ENCODE measurements at places on chromosomes 12 and 14.

DNA sequence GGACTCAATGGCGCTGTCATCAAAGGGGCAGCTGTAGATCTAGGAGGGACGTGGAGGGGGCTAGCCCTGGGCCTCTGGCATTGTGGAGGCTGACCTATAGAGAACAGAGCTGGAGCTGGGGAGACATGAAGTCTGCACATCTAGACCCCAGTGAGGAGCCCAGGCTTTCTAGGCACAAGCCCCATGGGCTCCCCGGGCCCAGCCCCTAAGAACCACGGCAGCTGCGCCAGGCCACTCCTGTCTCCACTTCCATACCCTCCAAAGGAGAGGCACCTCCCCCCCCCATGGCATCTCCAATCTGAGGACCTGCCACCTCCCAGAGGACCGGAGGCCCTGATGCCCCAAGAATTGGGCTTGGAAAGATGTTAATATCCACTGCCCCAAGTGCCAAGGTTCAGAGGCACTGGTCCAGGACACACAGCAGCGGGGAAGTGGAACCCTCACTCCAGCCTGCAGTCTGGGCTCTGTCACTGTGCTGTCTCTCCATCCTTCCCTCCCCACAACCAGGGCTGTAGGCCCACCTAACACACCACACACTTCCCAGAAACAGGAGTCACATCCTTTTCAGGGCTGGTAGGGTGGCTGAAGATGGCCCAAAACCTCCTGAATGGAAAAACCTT, 4.5 kb downstream of the ANKRD9 start:
- DNase-seq, result peak; percentile 69

DNA sequence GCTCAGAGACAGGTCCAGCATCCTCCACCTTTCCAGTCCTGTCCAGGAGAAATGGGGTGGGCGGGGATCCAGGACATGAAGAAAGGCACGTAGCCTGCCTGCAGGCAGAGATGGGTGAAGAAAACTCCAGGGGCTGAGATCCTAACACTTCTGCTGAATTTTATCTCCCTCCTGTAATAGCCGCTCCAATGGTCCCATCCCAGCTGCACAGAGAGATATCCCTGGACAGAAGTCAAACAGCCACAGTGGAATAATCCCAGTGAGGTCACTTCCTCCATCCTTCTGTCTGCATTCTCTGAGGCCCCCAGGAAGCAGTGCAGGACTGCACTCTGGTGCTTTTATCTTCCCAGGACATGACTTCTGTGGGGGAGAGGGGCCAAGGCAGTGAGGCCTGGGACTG, 26.3 kb downstream of the KRT18 start:
- no peak for DNase-seq

GRCh38 chr12:54959291-54960018, 25.1 kb downstream of the TESPA1 start:
- DNase-seq, result no peak

GRCh38 chr14:89252887-89253532, 164.0 kb downstream of the FOXN3 start:
- no peak for DNase-seq

DNA sequence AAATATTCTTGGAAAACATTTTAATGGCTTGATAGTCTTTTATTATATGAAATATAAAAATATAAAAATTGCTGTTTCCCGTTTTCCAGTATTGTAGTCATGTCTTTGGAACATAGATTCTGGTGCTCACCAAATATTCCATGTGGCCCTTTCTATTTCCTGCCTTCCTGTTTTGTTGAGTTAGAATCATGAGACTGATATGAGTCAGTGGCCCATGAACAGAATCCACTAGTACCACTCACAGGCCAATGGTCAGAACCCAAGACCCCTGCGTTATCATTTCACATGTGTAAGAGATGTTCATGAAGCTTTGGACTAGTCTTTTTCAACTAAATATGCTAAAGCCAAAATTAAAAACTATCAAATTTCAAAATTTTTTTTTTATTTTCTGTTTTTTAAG, 56.9 kb downstream of the BICD1 start:
- no peak for DNase-seq

DNA sequence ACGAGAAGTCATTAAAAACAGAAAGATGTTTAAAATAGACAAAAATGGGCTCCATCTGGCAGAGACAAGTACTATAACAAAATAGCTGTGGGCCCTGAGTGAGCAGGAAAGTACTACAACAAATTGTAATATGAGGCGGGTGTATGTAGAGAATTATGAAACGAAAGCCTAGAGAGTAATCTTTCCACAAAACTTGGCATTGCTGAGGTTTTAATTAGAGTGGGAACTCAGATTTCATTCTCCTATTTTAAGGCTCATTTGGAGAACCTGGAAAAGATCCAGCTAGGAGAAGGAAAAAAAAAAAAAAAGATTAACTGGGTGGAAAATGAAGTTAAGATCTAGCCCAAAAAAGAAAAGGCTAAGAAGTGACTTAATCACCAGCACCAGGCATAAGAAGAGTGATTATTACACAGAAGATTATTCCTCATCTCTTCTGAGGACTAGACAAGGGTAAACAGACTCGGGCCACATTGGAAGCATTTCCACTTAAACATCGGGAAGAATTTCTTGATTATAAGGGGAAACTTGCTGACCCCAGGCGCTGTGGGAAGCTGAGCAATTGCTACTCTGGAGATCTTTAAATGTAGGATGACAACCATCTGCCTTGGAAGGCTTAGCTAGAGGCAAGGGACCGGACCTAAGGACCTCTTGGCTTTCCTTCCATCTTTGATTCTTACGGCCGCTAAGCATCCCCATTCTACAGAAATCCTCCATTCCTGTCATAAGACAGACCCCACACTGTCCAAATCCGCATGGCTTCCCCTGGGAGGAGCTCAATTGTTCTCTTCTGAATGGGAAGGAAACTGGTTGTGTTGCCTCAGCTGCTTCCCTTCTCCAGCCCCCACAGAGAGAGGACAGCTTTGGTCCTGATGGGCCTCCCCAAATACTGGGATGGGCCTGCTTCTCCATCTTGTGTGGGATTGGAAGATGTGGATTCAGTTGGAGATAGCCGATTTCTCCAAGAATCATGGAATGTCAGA, 40.6 kb downstream of the IGF1 start:
- no peak for DNase-seq

DNA sequence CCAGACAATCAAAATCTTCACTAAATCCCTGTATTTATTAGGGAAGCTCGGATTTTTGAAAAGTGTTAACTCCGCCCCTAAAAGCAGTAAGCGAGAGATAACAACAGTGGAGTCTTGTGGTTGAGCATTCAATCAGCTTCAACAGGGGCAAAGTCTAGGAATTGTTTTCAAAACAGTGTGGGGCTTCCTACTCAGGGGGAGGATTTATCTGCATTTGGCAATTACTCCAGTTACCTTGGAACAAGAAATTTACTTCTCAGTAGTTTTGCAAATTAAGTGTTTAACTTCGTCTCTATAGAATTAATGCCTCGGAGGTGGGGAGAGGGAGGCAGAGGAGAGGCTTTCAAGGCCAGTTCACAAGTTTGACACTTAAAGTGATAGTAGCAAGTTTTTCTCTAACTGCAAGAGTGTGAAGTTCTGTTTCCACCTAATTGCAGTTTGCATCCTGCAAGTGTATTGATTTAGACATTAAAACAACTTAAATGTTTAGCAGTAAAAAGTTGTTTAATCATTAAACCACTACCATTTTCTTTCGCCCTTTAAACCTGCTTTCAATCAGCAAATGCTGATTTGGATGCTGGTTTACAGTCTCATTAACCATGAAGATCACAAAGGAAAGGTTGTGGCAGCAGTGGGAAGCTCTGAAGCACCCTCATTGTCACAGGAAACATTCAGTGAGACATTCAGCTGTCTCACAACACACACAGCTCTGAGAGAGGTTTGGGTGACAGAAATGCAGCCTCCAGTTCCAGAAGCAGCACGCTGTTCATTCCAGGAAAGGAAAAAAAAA, 102.0 kb downstream of the HMGA2 start:
- no peak for DNase-seq

GRCh38 chr14:106556665-106557289, 1030.4 kb downstream of the TMEM121 start:
- DNase-seq, result no peak

GRCh38 chr12:26654623-26655022, 178.4 kb downstream of the ITPR2 start:
- DNase-seq, result no peak

GRCh38 chr14:33068626-33069025, 129.9 kb downstream of the NPAS3 start:
- no peak for DNase-seq

GRCh38 chr14:62667421-62667914, 377.8 kb downstream of the KCNH5 start:
- no peak for DNase-seq

DNA sequence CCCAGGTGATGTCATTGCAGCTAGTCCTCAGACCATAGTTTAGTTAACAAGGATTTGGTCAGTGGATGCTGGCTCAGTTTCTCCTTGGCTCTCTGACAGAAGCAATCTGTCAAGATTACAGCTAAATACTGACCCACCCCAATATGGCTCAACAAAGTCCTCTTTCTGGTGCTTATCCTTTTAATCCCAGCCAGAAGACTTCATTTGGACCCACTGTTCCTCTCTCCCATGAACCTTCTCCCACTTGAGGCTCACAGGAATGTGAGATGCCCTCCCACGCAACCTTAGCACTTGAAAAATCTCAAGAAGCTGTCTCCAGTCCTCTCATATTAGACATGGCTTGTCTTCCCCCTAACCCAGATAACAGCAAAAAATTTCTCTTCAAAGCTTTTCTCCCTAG, 47.7 kb downstream of the C12orf50 start:
- DNase-seq, result no peak

GRCh38 chr12:55019784-55020183, at the start of gene NEUROD4:
NEUROD4 (plus strand) TSS chr12:55019974; CDS start chr12:55026440, 6,466 bp downstream.
- peak; percentile 55 for DNase-seq

DNA sequence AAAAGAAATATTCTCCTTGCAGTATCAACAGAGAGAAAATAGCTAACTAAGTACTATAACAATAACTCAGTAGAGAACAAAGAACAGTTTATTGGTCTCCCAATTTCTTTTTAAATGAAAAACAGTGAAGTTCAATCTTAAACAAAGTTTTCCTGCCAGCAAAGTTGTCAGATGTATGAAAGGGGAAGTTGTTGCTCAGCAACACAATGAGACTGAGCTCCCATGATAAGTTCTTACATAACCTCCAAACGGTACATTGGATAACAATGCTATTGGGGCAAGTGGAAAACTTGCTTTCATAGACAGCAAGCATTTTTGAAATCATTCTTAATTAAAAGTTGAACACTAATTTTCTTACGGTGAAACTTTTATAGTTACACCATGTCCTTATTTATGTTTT, 94.9 kb downstream of the ALG10B start:
- no peak for DNase-seq

- DNase-seq, result no peak
Observed at GRCh38 chr14:38775986-38776385, 327.0 kb downstream of the SEC23A start.

GRCh38 chr14:85978582-85979250, 448.8 kb downstream of the FLRT2 start:
- no peak for DNase-seq

GRCh38 chr14:40119765-40120164, 687.5 kb upstream of the FBXO33 start:
- no peak for DNase-seq

DNA sequence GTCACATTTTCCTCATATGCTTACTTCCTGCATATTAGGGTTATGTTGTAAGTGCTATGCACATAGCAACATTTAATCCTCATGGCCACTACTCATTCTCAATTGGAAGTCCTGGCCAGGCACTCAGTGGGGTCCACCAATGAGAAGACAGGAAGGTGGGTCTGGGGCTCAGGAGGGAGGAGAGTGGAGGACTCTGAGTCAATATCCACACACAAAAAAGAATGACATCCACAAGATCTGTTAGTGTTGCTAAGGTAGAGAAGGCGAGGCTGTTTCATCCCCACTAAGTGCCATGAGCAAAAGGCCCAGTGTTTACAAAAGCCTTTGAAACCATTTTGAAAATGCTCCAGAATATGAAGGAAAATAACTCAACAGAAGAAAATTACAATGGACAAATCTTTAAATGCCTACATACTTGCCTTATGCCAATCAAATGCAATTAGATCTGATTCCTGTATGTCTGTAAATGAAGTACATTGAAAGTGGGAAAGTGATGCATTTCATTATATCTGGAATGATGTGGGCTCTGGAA, 53.9 kb downstream of the EID3 start:
- no peak for DNase-seq

DNA sequence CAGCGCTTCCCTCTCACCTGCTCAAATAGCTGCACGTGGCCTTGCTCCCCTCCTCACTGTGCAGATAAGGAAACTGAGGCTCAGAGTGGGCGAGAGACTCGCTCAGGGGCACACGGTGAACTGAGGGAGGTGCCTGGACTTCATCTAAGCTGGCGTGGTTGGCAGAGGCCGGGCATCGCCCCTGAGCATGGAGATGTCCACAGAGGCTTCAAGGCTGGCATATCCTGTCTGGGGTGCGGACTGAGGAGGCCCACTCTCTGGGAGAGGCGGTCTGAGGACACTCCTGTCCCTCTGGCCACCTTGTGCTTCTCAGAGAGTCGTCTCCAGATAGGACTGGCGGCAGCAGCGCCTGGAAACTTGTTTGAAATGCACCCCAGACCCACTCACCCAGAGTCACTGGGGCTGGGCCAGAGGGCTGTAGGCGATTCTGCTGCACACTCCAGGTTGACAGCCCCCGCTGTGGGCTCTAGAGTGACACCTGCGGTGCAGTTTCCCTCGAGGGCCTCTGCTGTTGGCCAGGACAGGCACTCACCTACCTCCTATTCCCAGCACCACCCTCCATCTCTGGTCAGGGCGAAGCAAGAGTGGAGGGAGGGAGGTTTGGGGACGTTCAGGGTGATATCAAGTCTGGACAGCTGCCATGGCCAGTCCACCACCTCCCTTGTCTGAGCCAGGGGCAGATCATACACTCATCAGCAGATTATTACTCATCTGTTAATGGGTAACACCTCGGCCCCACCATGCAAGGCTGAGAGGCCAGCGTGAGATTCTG, 11.2 kb upstream of the LBHD2 start:
- no peak for DNase-seq

- no peak for DNase-seq
Observed at GRCh38 chr14:55450124-55450523, 9.7 kb upstream of the TBPL2 start.

GRCh38 chr14:66140213-66140918, 345.8 kb upstream of the CCDC196 start:
- no peak for DNase-seq

DNA sequence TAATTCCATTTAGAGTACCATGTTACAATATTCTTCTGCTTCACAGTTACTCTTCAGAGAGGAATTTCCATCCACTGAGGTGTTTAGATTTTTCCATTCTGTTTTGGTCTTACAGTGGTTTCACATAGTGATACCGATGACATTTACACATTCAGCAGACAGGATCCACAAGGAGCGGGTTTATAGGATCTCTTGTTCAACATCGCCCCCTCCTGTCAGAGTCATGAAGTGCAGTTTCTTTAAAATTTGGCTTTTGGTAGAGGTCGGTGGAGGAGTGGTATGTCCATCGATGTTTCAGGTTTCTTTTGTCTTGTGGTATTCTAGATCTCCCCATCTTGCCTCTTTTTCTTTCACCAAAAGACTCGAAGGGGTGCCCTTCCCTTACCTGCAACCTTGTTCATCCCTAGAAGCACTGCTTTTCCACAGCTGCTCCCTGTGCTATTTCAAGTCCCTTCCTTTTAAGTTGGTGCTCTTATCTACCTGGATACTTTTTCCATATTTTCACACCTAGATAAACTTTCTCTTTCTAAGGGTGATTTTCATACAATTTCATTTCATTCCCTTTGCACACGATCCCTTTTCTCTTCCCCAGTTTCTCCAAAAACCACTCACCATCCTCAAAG, 181.3 kb downstream of the ITPR2 start:
- DNase-seq, result no peak

- DNase-seq, result no peak
Observed at GRCh38 chr12:124321040-124321481, 26.2 kb downstream of the RFLNA start.
